ENCODE measurements at places on chromosomes 12 and 14. TPM values are rescaled to one million over a fixed set of nuclear protein-coding genes. Genes with fewer than 3 reads are reported as not detected.

DNA sequence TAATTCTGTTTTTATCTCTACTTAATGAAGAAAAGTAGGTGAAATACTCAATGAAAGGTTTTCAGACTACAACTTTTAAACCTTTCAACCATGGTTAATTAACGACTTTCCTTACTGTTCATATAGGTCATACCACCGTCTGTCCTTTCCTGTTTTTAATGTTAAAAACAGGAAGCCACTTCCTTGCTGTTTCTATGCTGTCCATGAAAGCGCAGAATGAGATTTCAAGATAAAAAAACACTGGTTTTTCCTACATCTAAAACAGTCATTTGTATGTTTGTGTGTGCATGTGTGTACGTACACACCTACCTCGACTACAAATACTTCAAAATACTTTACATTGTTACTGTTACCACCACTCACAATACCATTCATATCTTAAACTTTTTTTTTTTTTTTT lies 27.3 kb downstream of the SPTLC2 start:
- peak overlapping the region; percentile 77 for H3K27ac ChIP-seq
- no peak for DNase-seq
- no peaks in the 10 kb centered on the region for H3K27me3 ChIP-seq
- H3K4me3 ChIP-seq: no peak overlapping the region

DNA sequence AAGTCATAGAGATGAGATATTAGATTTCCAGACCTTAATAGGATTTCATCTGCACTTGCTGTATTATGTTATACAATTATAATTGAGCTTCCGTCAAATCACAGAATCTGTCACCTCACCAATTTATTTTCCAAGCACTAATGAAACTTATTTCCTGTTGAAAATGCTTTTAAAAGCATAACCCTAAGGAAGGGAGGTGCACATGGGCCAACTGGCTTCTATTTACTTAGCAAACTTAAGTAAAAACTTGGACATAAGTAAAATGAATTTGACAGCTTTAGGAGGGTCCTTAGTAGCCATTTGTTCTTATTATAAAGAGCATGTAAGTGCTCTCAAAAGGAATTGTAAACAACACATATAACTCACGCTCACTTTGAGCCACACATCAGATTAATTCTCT lies 462.2 kb upstream of the TMPO start:
- no peak overlapping the region for H3K4me3 ChIP-seq
- peak; percentile 6 for DNase-seq
- H3K27me3 ChIP-seq: no peaks in the 10 kb centered on the region
- H3K36me3 ChIP-seq: no peaks in the 10 kb centered on the region

GRCh38 chr14:46499521-46499920 lies 152.1 kb downstream of the RPL10L start:
- no peak overlapping the region for H3K4me3 ChIP-seq
- no peak for DNase-seq
- no peaks in the 10 kb centered on the region for H3K36me3 ChIP-seq
- no peaks in the 10 kb centered on the region for H3K27me3 ChIP-seq
- no peak overlapping the region for H3K27ac ChIP-seq

DNA sequence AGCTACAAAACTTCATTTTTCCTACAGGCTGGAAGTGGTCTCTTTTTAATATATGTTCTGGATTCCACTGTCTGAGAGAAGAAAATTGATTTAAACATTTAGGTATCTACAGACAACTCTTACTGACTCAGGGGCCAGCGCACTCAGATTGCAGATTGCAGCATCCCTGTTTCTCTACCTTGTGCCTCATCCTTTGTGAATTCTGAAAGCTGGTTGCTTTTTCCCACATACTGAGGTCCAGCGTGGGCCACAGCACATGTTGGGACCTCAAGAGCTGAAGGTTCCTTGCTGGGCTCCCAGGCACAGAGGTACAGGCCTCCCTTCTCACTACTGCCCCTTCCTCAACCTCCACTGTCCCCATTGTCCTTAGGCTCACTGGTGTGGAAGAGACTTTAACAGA lies 101.7 kb upstream of the CCDC175 start:
- no peaks in the 10 kb centered on the region for H3K36me3 ChIP-seq
- no peaks in the 10 kb centered on the region for H3K4me1 ChIP-seq
- no peak for DNase-seq
- no peaks in the 10 kb centered on the region for H3K27me3 ChIP-seq
- H3K4me3 ChIP-seq: no peak overlapping the region

DNA sequence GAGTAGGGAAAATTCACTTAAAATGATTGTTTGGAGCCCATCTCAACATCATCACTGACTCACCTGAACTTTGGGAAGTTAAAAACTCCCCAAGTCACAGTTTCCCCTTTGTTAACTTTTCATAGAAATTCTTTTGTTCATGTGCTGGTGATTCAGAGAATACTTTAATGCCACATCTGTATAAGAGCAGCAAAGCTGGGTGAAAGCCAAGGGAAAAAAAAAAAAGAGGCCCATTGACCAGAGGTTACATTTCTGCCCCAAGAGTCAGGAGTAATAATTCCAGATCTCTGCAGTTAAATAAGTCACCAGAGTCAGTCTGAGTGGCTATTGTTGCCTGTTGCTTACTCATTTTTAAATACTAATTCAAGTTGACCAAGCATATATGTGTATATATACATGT lies 136.4 kb upstream of the LGR5 start:
- no peaks in the 10 kb centered on the region for H3K27me3 ChIP-seq
- H3K36me3 ChIP-seq: no peaks in the 10 kb centered on the region
- H3K27ac ChIP-seq: no peak overlapping the region
- no peak for DNase-seq
- no peak overlapping the region for H3K4me3 ChIP-seq

GRCh38 chr14:101713621-101714349 lies 47.7 kb upstream of the PPP2R5C start:
- no peak overlapping the region for H3K27ac ChIP-seq
- no peak overlapping the region for H3K4me3 ChIP-seq
- no peaks in the 10 kb centered on the region for H3K36me3 ChIP-seq

- no peaks in the 10 kb centered on the region for H3K27me3 ChIP-seq
- peak; percentile 61 for DNase-seq
- H3K4me1 ChIP-seq: no peaks in the 10 kb centered on the region
- no peak overlapping the region for H3K27ac ChIP-seq
These were observed 16.7 kb upstream of the CD163L1 start for GRCh38 chr12:7460375-7461259.

DNA sequence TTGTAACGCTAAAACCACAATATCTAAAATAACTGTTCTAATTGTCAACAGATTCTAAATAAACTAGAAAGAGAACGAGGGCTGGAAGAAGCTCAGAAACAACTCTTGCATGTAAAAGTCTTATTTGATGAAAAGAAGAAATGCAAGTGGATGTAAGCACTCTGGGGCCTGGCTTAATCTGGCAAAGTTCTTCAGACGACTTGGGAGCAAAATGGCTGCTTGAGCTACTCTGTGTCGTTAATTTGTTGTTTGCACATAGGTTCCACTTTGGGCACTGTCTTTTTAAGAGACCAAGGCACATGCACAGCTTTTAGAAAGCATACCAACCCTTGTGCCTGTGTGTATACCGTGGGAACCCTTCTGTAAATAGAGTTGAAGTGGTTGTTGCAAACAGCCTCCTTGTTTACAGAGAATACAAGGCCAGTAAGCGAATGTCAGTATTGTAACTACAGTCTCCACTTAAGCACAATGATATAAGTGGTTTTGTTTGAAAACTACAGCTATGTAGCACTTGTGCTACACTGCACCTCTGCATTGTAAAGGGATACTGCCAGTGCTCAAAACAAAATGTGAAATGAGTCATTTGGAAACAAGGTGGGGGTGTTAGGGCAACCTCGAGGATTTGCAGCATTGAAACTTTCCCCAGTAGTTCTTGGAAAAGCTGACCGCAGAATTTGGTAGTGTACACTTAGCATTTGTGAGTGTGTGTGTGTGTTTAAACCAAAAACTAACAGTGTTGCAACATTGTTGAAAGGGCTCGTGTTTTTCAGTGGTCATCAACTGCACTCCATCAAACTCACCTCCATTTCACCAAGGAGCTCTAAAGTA lies 154.3 kb downstream of the CEP83 start:
- no peak for DNase-seq
- H3K27me3 ChIP-seq: no peaks in the 10 kb centered on the region
- no peaks in the 10 kb centered on the region for H3K4me1 ChIP-seq
- no peak overlapping the region for H3K4me3 ChIP-seq

GRCh38 chr14:29587761-29588470 lies 339.7 kb downstream of the PRKD1 start:
- DNase-seq: no peak
- no peaks in the 10 kb centered on the region for H3K27me3 ChIP-seq
- H3K4me1 ChIP-seq: peaks cover 35% of the 10 kb centered on the region
- H3K36me3 ChIP-seq: no peaks in the 10 kb centered on the region
- no peak overlapping the region for H3K27ac ChIP-seq

DNA sequence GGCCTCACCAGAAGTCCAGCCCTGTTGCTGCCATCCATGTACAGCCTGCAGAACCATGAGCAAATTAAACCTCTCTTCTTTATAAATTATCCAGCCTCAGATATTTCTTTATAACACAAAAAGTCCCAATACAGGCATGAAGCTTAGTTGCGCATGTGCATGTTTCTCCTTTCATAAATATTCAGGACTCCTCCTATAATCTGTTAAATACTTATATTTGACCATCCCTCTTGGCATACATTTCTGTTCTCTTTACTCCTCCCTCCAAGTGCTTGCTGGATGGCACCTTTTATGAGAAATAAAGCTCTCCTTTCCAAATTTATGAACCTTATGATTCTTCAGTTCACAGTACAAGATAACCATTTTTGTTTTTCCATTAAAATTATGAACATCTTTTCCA lies 20.5 kb downstream of the DAAM1 start:
- H3K27me3 ChIP-seq: no peaks in the 10 kb centered on the region
- DNase-seq: no peak
- H3K4me3 ChIP-seq: no peak overlapping the region
- no peak overlapping the region for H3K27ac ChIP-seq

- no peak overlapping the region for H3K4me3 ChIP-seq
- H3K4me1 ChIP-seq: no peaks in the 10 kb centered on the region
- peaks cover 67% of the 10 kb centered on the region for H3K27me3 ChIP-seq
- no peaks in the 10 kb centered on the region for H3K36me3 ChIP-seq
- DNase-seq: no peak
- no peak overlapping the region for H3K27ac ChIP-seq
These were observed 82.2 kb downstream of the PAPOLA start for GRCh38 chr14:96584199-96584906.

DNA sequence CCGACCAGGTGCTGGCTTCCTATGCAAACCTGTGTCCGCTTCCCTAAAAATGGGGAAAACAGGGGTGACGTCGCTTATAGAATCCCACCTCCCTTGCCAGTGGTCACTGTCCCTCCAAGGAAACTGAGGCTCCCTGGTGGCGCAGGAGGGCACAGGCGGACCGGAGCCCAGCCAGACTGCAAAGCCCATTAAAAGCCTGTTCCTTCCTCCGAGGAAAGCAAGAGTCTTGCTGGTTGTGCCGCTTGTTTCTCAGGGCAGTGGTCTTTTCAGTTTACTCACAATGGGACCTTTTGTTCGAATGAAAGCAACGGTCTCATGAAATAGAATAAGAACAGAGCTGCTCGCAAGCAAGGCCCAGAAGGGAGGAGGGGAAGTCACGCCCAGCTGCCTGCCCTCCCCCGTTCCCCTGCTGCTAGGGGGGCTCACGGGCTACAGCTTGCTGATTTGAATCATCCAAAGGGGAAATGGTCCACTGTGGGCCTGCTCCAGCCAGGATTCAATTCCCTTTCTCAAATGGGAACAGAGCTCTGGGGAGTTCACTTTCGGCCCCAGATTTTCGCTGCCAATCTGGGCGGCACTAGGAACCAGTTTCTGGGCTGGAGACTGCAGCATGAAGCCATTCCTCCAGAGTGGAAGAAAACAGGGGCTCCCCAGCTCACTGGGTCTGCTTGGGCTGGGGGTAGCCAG lies 4.6 kb upstream of the SELPLG start:
- DNase-seq: peak; percentile 22
- H3K27me3 ChIP-seq: peaks cover 7% of the 10 kb centered on the region
- peak overlapping the region; percentile 9 for H3K4me3 ChIP-seq
- H3K4me1 ChIP-seq: no peaks in the 10 kb centered on the region
- H3K27ac ChIP-seq: no peak overlapping the region

DNA sequence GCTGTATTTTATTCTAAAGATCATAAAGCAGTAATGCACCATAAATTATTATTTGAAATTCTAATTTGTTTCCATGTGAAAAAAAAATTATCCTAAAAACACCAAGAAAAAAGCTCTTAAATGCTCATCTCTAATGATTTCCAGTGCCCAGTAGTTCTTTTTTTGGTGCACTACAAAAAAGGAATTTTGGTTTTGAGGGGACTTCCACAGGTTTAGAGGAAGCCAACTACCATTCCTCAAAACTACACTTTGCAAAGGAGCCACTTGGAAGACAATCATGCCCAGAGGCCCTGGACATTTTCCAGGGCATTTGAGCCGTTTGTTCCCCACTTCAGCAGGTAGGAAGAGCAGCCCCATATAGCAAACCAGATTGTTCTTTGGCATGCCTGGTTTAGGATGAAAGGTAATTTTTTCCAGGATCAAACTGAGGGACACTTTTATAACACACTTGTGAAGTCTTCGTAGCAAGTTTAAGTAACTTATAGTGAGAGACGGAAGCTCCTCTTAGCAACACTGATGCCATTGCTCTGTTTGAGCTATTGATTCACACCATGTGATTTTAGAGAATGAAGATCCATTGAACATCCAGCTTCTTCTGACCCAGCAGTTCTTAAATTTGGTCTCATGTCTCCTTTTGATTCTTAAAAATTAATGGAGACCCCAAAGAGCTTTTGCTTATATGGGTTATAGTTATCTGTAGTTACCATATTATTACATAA lies 187.9 kb downstream of the ETV6 start:
- H3K4me3 ChIP-seq: no peak overlapping the region
- no peak for DNase-seq
- H3K27ac ChIP-seq: peak overlapping the region; percentile 30
- H3K4me1 ChIP-seq: peaks cover 35% of the 10 kb centered on the region
- H3K36me3 ChIP-seq: peaks cover 12% of the 10 kb centered on the region
- no peaks in the 10 kb centered on the region for H3K27me3 ChIP-seq

Gene CLEC1B
- total RNA-seq: not detected

Gene SIRT4
- 5.4 TPM for total RNA-seq

Gene MYBPC1
- 8.8 TPM for total RNA-seq

Gene IFNG-AS1
- not detected for total RNA-seq

Gene REP15
- 11.2 TPM for total RNA-seq

Gene DACT1
- 9.6 TPM for total RNA-seq
